Stimulated activated CD8-positive, alpha-beta memory T cell treated with anti-CD3 and anti-CD28 coated beads, Interleukin-12 subunit alpha, Interleukin-12 subunit beta, amount 100 ng/mL, for 4 hours (primary cell): ENCODE measurements at places on chromosomes 6 and 20.

- no peak for DNase-seq
Measured at GRCh38 chr20:63696628-63697356, at the start of gene TNFRSF6B. TSS of gene TNFRSF6B (plus strand) at chr20:63696652. CDS start at chr20:63696768, 116 bp downstream.

DNA sequence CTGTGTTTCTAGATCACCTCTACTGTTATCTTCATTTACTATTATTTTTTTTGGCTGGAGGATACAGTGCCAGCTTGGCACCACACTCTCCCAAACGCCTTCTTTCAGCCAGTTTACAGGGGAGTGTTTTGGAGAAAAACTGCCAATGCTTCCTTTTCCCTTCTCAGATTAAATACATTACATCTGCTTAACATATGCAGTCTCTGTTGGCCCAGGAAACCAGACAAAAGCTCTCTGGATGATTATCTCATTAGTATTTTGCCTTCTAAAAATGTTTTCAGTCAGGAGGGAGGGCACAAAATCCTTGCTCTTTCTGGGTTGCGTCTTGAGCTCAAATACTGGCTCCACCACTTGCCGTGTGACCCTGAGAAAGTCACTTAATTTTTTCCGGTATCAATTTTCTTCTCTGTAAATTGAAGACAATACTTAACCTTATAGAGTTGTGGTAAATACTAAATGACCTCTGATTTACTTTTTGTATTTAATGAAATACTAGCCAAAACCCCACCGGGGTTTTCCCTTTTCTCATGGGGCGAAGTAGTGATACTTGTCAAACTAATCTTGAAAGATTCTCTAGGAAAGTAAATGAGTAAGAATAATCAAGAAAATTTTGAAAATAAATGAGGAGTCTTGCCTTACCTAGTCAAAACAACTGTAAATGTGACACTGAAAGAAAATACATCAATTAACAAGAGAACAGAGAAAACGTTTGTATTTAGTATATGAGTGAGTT lies 146.2 kb downstream of the MMS22L start:
- no peak for DNase-seq

DNA sequence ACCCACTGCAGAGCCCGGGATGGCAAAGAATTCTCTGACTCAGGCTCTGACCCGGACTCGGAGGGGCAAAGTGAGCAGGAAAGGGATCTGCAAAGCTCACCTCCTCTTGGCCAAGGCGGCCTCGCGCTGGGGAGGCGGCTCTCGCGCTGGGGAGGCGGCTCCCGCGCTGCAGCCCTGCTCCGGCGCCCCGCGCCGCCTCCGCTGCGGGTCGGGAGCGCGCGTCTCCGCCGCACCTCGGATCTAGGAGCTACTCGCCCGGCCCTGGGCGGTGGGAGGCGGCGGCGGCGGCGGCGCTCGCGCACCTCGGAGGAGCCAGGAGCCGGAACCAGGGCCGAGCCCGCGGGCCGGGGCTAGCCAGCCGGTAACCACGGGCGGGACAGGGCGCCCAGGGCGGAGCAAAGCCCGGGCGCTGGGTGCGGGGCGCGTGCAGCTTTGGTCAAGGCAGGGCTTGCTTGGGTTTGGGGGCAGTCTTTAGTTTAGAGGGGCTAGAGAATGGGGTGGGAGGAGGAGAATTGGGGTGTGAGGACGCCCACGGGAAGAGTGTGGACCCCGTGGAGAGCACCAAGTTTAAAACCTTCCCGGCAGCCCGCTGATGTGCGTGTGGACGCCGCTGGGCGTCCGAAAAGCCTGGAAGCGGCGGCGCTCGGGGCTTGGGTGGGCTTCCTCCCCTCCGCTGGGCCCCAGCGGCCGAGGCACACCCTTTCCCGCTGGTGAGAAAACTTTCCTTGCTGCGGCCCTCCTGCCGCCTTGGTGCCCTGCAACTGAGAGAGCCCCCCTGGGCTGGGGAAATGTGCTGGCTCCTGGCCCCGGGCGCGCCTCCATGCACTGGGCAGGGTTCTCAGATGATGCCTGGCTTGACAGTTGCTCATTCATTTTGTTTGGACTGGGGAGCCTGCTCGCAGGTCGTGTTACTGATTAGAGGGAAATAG lies at the start of gene MRAP2:
TSS of gene MRAP2 (plus strand) at position 250 of the 929 bp plus-strand sequence. CDS start 21,547 bp downstream, outside the sequence.
- no peak for DNase-seq

DNA sequence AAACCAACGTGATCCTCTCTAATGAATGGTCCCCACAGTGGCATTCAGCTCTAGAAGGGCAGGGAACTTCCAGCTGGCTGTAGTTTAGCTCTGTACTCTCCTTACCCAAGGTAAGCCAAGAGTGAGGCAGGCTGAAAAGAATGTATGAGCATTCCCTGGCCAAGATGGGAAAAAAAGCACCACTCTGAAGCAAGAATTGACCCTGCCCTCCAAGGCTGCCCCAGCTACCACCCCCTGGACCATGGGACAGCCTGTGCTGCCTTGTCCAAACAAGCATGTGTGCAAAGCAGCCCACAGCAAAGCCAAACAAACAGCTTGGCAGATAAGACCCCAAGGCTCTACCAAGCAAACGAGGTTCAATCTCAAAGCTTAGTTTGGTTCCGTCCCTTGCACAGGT lies 73.9 kb downstream of the GFOD1 start:
- no peak for DNase-seq

- DNase-seq: no peak
Measured at GRCh38 chr6:79157961-79158644, 76.4 kb downstream of the HMGN3 start.

DNA sequence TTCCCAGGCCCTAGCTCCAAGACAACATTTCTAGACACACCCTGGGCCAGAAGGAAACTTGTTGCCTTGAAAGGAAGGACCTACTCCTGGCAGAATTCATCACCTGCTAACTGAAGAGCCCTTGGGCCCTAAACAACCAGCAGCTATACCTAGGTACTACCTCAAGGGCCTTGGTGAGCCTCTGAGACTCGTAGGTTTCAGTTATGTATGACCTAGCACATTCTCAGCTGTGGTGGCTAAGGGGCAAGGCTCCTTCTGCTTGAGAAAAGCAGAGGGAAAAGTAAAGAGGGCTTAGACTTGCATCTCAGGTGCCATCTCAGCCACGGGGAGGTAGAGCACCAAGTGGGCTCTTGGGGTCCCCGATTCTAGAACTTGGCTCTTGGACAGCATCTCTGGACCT lies 132.3 kb upstream of the NHSL1 start:
- DNase-seq: no peak

DNA sequence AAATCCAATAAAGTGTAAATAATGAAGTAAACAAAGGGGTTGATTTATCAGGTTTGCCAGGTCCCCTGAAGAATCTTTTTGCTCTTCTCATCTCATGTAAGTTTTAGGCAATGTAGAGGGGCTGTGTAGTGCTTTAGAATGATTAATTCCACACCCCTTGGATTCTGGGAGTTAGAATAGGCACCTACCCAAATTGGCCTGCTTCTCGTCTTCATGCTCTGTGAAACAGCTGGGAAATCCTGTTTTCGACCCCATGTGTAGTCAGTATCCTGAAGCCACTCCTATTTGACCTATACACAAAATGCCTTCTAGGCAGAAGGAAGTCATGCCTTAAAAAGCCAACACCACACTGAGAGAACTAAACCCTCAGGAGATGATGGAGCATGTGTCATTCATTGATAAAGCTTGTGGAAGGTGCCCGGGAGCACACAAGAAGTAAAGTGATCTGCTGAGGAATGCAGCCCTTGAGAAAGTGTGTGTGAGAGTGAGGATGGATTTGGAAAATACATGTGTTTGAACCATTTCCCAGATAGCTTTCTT lies 170.9 kb downstream of the KLHL32 start:
- DNase-seq: no peak

GRCh38 chr20:11083841-11084240 lies 410.0 kb upstream of the JAG1 start:
- no peak for DNase-seq

- DNase-seq: no peak
Measured at GRCh38 chr6:17580518-17581048, 19.5 kb upstream of the FAM8A1 start.

- DNase-seq: no peak
Measured at GRCh38 chr6:43355862-43356590, 13.4 kb downstream of the ZNF318 start.

GRCh38 chr20:35006531-35006971 lies 50.9 kb downstream of the MYH7B start:
- DNase-seq: no peak
